Testis (tissue), 5 donors: ENCODE measurements at places on chromosomes 5 and 9. TPM values are rescaled to one million over a fixed set of nuclear protein-coding genes. Genes with fewer than 3 reads are reported as not detected.
A peak's percentile ranks its signal among the peaks of the same experiment; 100 is the strongest.

The DBH gene
- total RNA-seq = not detected

The HTR4 gene
- total RNA-seq = 0.56 TPM

The EFNA5 gene
- total RNA-seq = 3.5 TPM

The CDKN2B-AS1 gene
- total RNA-seq = 3.5 TPM

The COL15A1 gene
- 55.5 TPM for total RNA-seq

DNA sequence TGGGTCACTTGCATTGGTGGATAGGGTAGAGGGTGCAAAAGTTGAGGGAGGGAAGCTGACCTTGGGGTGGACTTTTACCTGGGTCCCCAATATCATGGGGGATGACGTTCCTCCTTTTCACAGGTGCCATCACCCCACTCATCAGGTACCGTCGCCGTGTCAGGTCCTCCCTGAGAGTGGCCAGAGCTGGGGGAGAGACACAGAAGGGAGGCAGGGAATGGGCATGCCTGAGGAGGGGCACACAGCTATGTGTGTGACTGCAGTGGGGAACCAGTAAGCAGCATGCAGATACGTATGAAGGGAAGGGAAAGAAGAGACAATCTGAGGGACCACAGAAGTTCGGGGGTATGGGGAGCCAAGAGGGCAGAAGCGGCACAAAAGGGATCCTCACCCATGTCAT lies 6.5 kb downstream of the CREB3 start:
- no peak overlapping the region for H3K27ac ChIP-seq
- peaks cover 2% of the 10 kb centered on the region for H3K4me1 ChIP-seq
- no peaks in the 10 kb centered on the region for H3K27me3 ChIP-seq
- no peak for DNase-seq

DNA sequence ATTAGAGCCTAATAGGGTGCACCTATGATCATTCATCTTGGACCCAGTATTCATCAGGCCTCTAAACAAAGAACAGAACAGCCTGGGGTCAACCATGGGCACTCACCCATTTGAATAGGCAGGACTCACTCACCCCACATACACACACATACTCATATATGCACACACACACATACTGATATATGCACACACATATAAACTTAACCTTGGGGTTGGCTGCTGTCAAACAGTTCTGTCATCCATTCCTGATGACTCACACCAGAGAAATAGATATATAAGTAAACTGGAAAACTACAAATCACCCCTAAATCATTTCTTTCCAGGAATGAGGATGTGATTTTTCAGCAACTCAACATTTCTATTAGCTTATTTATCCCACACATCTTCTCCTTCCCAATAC lies 51.3 kb downstream of the ARL15 start:
- H3K27me3 ChIP-seq = no peaks in the 10 kb centered on the region
- H3K27ac ChIP-seq = no peak overlapping the region
- H3K36me3 ChIP-seq = no peaks in the 10 kb centered on the region
- no peak overlapping the region for H3K4me3 ChIP-seq
- peaks cover 23% of the 10 kb centered on the region for H3K4me1 ChIP-seq

GRCh38 chr5:55232271-55232984 lies 980 bp downstream of the CCNO start:
- peaks cover 26% of the 10 kb centered on the region for H3K4me1 ChIP-seq
- peak; percentile 37 for DNase-seq

DNA sequence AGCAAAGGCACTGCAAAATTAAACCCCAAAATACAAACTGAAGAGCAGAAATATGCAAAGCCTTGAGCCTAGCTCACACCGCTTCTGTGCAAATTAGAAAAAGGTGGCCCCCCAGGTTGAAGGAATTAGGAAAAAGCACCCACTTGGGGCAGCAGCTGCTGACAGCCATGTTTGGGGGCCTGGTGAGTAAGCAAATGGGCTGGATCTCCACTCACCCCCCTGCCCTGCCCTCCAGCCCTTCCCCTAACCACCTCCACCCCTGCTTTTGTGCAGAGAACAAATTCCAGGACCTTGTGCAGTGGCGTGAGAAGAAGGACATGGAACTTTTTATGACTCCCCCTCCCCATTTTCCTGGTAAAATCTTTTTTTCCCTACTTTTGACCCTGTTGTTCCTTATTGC lies 92.0 kb upstream of the DNAH5 start:
- no peak overlapping the region for H3K4me3 ChIP-seq
- no peaks in the 10 kb centered on the region for H3K36me3 ChIP-seq
- no peaks in the 10 kb centered on the region for H3K4me1 ChIP-seq
- DNase-seq = no peak
- no peaks in the 10 kb centered on the region for H3K27me3 ChIP-seq

- H3K27ac ChIP-seq = no peak overlapping the region
- DNase-seq = no peak
- H3K4me3 ChIP-seq = no peak overlapping the region
- no peaks in the 10 kb centered on the region for H3K36me3 ChIP-seq
- no peaks in the 10 kb centered on the region for H3K27me3 ChIP-seq
Observed at GRCh38 chr9:88628811-88629210, 93.8 kb downstream of the NXNL2 start.

GRCh38 chr9:138025908-138026307 lies 148.3 kb downstream of the CACNA1B start:
- no peak overlapping the region for H3K27ac ChIP-seq
- no peaks in the 10 kb centered on the region for H3K27me3 ChIP-seq
- no peak for DNase-seq
- H3K4me3 ChIP-seq = no peak overlapping the region
- H3K36me3 ChIP-seq = no peaks in the 10 kb centered on the region

DNA sequence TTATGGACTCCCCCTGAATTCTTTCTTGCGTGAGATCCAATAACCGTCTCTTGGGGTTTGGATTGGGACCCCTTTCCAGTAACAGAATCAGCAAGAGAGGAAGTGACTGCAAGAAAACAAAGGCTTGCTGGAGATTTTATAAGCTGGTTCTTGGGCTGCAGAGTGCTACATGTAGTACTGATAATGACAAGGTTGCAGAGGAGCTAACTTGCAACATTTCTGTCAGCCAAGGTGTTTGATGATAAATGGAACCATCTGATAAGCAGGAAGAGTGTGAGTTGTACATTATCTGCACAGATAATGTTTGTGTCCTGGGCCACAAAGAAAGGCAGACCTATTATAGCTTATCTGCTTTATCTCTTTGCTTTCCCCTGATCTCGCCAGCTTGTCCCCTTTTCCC lies 37.1 kb downstream of the DNAJB5 start:
- H3K4me3 ChIP-seq = no peak overlapping the region
- H3K4me1 ChIP-seq = peaks cover 11% of the 10 kb centered on the region
- no peak overlapping the region for H3K27ac ChIP-seq

GRCh38 chr9:37031902-37032301 lies 2.2 kb downstream of the PAX5 start:
- H3K4me3 ChIP-seq = no peak overlapping the region
- peaks cover 5% of the 10 kb centered on the region for H3K27me3 ChIP-seq
- H3K27ac ChIP-seq = no peak overlapping the region
- no peak for DNase-seq
- no peaks in the 10 kb centered on the region for H3K36me3 ChIP-seq
- H3K4me1 ChIP-seq = peaks cover 9% of the 10 kb centered on the region

- peak; percentile 63 for DNase-seq
- no peak overlapping the region for H3K4me3 ChIP-seq
- no peaks in the 10 kb centered on the region for H3K4me1 ChIP-seq
Observed at GRCh38 chr5:9898319-9898718, 268.2 kb upstream of the TAS2R1 start.
